T-helper 9 cell (primary cell): ENCODE measurements at places on chromosomes 1 and 21.

DNA sequence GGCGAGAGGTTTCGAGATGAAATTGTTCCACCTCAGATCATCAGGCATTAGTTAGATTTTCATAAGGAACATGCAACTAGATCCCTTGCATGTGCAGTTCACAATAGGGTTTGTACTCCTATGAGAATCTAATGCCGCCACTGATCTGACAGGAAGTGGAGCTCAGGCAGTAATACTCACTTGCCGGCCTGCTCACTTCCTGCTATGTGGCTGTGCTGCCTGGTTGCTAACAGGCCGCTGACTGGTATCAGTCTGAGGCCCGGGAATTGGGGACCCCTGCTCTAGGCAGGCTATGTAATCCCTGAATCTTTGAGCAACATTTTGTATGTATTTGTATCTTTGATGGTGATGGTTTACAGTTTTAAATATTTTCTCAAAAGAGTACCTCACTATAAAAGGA, 32.5 kb downstream of the XKR8 start:
- DNase-seq, result peak; percentile 40

DNA sequence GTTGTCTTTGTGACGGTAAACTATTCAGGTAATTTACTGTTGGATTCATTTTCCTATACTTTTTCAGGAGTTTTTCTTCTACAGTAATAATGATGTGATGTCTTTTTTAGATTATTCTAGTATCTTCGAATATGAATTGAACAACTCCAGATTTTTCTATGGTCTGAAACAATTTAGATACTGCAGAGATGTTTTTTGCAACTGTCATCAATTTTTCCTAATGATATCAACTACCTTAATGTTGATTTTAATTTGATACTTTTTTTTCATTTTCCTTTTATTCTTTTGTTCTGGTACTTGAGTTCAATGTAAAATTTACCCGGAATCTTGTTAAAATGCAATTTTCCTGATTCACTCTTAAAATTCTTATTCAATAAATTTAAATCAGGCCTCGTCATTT, 110.4 kb downstream of the KCNT2 start:
- no peak for DNase-seq

DNA sequence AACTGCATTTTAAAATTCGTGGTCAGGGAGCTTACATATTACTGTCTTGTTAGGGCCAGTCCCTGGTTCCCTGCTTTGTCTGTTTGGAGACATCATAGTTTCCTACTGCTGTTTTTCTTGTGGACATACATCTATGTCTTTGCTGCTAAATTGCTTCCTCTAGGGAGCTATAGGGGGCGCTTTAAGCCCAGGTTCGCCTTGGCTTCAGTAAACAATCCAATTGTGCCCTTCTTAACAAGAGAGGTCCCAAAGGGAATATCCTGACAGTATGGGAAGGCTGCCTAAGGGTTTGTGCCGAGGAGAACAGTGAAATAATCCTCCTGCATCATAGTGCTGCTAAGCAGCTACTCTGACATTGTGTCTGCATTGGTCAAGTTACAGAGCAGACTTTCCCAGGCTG, 112.5 kb downstream of the USH2A start:
- DNase-seq, result no peak

GRCh38 chr1:146013559-146013922, 8.0 kb downstream of the HJV start:
- no peak for DNase-seq

DNA sequence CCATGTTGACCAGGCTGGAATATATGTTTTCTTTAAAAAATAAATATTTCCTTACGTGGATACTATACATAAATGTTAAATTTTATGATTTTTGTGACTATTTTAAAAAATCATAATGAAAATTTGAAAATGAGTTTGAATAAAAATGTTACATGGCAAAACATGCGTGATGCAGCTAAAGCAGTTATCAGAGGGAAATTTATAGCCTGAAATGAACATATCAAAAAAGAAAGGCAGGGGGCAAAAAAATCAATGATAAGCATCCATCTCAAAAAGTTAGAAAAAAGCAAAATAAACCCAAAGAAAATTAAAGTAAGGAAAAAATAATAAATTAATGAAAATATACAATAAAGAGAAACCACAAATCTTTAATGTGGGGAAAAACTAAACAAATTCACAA, 8.6 kb downstream of the CCSAP start:
- no peak for DNase-seq

- no peak for DNase-seq
These were observed 13.9 kb upstream of the WDR26 start for GRCh38 chr1:224448453-224449017.

DNA sequence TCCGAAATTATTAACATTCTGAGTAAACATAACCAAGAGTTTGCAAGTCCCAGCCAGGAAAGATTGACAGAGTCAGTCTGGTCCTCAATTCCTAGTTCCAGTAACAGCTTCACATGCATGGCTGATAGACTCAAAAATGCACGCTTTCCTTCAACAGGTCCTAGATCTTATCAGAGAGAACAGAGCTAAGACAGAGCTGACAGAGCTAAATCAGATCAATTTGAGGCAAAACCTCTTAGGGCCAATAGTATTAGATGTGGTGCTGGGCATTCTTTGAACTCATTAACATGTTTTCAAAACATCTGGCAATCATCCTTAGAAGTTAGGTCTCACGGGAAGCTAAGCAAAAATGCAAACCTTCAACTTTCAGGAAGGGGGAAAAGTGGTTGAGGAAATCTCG, 114.0 kb downstream of the GREM2 start:
- no peak for DNase-seq

GRCh38 chr1:5982868-5983267, 9.4 kb downstream of the NPHP4 start:
- no peak for DNase-seq

- DNase-seq, result no peak
These were observed 90.2 kb downstream of the LRRC7 start for GRCh38 chr1:69657971-69658370.
